Neuronal stem cell (in vitro differentiated cells): ENCODE measurements at places on chromosomes 4 and X.

DNA sequence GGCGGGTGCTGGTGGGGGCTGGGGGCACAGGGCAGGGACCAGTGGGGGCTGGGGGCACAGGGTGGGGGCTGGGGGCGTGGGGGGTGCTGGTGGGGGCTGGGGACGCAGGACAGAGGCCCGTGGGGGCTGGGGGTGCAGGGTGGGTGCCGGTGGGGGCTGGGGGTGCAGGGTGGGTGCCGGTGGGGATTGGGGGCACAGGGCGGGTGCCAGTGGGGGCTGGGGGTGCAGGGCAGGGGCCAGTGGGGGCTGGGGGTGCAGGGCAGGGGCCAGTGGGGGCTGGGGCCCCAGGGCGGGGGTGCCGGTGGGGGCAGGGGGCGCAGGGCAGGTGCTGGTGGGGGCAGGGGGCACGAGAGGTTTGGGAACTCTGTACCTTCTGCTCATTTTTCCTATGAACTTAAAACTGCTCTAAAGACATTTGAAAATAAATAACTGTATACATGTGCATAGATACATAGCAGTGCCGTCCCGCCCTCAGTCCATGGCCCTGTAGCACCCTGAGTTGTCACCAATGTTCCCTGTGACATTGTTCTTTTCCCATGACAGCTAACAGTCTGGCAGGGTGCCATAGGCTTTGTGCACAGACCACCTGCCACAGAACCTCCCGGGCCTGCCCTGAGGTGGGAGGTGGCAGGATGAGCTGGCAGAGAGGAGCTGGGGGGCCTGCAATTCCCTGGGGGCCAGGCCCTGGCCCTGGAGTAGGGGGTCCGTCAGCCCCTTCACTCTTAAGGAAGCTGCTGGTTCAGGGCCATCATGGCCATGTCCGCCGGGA, 35.6 kb upstream of the ADRA2C start:
- no peak for DNase-seq

- DNase-seq = no peak
Observed at GRCh38 chr4:140947506-140947905, 185.8 kb downstream of the RNF150 start.

DNA sequence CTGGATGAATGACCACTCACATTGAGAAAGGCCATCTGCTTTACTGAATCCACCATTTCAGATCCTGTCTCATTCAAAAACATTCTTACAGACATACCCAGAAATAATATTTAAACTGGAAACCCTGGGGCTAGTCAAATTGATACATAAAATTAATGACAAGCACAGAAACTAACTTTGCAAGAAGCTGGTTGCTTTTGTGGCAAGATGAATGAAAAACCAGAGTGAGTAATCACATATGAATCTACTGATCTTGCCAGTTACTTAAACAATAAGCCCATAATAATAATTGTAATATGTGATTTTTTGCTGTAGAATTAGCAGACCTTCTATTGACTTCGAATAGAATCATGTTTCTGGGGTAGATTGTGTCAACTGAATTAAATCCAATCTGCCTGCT, 235.1 kb downstream of the PPARGC1A start:
- no peak for DNase-seq

DNA sequence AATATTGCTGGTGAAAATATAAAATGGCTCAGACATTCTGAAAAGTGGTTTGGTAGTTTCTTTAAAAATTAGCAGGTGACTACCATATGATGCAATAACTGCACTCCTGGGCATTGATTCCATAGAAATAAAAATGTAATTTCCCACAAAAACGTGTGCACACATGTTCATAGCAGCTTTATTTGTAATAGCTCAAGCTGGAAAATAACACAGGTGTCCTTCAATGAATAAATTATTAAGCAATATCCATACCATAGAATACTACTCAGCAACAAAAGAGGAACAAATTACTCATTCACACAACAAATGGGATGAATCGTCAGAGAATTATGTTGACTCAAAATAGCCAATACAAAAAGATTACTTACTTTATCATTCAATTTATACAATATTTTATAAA, 893.7 kb upstream of the SLIT2 start:
- DNase-seq = no peak

- DNase-seq = no peak
Observed at GRCh38 chrX:110086162-110086915, 83.4 kb downstream of the TMEM164 start.

DNA sequence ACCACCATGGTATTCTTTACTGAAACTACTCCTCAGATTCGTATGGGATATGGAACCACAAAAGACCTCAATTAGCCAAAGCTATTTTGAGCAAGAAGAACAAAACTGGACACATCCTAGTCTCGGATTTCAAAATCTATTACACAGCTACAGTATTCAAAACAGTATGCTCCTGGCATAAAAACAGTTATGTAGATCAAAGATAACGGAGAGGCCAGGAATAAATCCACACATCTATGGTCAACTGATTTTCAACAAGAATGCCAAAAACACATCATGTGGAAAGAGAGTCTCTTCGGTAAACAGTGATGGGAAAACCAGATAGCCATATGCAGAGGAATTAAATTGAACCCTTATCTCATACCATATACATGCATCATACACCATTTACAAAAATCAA, 155.3 kb downstream of the SPCS3 start:
- no peak for DNase-seq

- no peak for DNase-seq
Observed at GRCh38 chr4:2102045-2102883, 43.1 kb downstream of the NAT8L start.

DNA sequence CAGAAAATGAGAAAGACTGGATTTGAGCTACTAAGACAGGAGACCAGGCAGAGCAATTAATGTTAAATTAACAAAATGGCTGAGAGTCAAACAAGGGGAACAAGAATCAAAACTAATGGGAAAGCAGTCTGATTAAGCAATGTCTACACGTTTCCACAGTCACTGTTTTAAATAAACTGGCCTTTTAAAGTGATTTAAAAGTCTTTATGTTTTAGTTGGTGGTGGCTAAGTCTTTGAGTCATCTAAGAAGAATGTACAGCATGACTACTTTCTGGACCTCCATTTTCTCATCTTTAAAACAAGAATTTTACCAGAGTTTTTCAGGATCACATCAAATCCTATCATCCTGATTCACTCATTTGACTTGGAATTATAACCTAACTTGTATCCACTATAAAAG, 233.8 kb downstream of the ENOX2 start:
- no peak for DNase-seq

- no peak for DNase-seq
Observed at GRCh38 chr4:113845138-113845537, 83.6 kb upstream of the CAMK2D start.

DNA sequence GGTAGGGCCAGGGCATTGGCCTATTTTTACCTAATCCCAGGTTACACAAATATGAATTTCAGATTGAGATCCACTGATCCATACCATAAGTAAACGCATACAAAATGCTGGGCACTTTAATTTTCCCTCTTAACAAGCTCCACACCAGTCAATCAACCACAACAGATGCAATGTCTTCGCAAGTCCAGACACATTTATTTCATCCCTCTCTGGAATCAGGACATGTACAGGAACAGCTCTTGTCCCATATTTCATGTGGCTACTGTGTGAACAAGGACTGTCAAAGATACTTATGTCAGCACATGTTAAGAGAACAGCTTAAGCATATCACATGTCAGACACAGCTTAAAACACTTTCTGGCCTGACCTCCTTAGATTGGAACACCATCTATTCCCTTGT, 145.9 kb downstream of the PPP3CA start:
- no peak for DNase-seq

DNA sequence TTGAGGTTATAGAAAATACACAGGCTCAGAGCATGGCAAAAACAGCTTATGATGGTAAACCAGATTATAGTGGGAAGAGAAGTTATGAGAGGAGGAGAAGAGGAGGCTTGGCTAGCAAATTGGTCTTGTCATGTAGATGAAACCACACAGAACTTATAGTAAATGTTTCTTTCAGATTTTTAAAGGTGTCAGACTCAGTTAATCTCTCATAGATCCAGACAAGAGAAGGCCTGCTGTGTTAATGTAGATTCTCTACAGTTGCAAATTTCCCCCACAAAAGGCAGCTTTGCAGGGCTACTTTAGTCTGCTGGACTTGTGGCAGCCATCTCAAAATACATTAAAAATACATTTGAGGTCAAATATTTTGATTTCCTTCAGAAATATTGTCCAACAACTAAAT, 1731.7 kb downstream of the ARAP2 start:
- DNase-seq = no peak

- no peak for DNase-seq
Observed at GRCh38 chrX:72712094-72712755, 1.9 kb downstream of the PHKA1 start.

GRCh38 chr4:96681218-96681617, 841.3 kb downstream of the PDHA2 start:
- DNase-seq = no peak

DNA sequence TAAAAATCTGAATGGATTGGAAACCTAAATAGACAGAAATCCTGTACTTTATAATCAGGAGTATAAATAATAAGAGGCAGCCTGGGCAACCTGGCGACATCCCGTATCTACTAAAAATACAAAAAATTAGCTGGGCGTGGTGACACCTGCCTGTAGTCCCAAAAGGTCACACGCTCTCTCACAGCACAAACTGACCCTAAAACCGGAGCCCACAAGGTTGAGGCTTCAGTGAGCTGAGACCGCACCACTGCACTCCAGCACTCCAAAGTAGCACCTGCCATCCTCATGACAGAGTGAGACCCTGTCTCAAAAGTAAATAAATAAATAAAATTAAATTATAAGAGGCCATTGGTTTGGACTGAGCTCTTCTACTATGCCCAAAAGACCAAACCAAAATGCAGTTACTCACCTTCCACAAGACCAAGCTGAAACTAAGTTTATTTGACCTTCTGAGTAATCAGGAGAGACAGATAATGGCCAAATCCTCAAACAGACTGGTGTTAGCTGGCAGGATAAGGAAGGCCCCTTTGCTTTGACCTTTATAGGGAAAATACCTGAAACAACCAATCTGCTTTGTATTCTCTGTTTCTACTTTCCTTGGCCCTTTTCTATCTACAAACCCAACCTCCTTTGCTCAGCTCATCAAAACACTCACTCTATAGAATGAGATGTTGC, 3.2 kb upstream of the GRSF1 start:
- DNase-seq = no peak

DNA sequence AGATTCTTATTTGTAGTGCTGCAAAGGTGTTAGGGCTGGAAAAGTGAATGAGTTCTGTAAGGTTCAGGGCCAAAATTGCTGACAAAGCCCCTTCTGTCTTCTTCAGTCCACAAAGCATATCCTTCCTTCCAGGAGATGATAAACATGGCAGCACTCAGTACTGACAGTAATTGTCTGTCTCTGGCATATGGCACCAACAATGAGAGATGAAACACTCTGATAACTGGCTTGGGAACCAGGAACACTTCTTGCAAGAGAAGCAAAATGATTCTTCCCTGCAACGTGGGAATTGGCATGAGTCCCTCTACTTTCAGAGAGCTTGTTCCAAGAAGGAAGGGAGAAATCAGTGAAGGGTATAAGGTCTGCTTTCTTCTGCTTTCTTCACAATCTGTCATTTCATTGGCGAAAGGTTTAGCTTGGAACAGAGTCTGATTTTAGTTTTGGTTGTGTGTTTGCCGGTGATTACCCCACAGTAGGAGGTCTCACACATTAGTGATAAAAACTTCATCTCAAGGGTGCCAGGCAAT, 963.3 kb downstream of the NLGN4X start:
- DNase-seq = no peak

- DNase-seq = peak; percentile 46
Observed at GRCh38 chr4:101790521-101791181, at the start of gene BANK1. TSS of gene BANK1 (plus strand) at chr4:101790730. CDS start at chr4:101790881, 151 bp downstream.

DNA sequence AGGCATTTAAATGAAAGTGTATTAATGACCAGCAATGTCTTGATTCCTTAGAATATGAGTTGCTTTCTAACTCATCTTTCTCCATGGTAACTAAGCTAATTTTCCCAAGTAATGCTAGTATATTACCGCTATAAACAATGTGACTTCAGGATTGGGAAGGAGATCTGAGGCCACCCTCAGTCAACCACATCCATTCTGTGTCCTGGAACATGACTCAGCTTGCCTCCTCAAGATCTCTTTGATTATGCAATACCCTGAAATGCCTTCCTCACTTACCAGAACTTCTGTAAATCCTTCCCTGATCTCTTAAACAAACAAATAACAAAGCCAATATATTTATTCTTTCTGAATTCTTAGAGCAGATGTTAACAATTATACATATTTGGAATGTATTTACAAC, 1495.5 kb downstream of the PCDH18 start:
- no peak for DNase-seq

GRCh38 chr4:123816462-123816861, 419.9 kb downstream of the SPRY1 start:
- DNase-seq = no peak

- no peak for DNase-seq
Observed at GRCh38 chr4:80206521-80207171, 9.3 kb downstream of the PRDM8 start.

DNA sequence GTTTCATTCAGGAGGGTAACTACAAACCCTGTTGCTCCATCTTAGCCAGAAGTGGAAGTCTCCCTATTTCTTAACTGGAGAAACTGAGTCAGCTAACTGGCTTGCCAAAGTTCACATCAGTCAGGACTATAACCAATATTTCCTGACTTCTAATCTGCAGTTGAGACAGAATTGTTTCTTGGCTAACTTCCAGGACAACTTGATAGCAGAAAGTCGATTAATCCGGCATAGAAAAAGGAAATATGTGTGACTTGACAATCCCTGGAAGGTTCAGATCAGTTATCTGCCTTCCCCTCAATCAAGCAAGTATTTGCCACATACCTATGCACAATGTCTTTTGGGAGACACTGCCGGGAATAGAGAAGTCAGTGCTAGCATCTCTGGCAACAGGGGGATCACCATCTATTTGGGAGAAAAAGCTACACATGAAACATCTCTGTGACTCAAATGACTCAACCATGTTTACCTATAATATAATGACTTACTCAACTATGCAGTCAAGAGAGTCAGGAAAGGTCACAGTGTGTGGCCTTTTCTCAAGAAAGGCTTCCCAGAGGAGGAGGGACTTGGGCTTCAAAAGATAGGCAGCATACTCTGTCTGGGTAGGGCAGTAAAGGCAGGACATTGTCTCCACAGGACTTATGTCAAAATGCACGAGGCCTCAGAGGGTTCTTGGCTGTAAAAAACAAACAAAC, 12.4 kb upstream of the LONRF3 start:
- no peak for DNase-seq

DNA sequence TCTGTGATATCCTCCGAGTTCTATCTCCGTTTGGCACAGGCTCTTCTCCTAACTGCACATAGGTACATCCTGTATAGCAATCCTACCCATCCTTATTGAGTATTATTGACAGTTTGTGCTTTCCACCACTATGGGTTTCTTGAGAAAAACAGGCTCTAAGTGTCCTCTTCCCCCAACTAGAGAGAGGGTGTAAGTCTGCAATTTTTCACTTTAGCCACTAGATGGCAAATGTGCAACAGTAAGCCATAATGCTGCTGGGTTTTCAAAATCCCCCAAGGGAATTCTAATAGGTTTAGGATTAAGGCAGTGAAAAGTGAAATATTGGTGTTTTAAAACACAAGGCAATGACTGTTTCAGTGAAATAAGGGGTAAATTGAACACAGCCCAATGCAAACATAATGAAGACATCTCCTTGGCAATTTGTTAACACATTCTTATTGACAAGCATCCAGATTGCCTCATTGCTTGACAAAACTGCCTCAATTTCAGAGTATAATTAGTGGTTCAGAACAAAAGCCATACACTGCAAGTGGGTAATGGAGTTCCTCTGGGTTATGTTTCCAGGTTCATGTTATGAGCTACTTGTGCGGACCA, 239.0 kb upstream of the HTR2C start:
- peak; percentile 17 for DNase-seq
